ENCODE measurements at places on chromosomes 2 and 18.

DNA sequence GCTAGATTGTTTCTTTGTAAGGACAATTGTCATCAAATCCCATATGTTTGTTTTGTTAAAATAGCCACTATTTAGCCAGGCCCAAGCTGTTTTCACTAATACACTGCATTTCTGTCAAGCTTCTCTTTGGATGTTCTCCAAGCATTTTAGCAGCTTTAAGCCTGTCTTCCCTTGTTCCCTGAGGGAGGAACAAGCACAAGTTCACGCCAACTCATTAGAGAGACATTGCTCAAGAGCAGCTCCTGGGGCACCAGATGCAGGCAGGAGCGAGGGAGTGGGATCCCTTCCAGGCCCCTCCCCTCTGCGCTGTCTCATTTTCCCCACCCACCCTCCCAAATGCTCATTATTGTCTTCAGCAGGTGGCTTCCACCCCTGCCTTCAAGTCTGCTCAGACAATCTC is 32.6 kb upstream of the PPP3R1 start:
- DNase-seq, result peak; percentile 26

DNA sequence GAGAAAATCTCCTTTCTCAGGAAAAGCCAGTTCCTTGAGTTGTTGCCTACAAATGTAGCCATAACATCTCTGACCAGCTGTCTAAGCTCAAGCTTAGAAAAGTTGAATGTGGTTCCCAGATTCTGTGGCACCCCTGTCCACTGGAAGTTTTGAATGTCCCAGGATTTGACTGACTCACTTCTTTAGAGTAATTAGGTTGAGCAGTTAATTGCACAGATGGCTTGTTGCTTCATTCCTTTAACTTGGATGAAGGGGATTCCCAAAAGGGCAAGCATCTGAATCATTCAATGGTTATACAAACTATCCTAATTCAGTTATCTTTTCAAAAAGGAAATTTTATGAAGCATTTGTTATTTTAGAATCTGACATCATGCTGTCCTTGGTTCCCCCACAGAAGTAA is 374.7 kb downstream of the LNPK start:
- DNase-seq, result no peak

DNA sequence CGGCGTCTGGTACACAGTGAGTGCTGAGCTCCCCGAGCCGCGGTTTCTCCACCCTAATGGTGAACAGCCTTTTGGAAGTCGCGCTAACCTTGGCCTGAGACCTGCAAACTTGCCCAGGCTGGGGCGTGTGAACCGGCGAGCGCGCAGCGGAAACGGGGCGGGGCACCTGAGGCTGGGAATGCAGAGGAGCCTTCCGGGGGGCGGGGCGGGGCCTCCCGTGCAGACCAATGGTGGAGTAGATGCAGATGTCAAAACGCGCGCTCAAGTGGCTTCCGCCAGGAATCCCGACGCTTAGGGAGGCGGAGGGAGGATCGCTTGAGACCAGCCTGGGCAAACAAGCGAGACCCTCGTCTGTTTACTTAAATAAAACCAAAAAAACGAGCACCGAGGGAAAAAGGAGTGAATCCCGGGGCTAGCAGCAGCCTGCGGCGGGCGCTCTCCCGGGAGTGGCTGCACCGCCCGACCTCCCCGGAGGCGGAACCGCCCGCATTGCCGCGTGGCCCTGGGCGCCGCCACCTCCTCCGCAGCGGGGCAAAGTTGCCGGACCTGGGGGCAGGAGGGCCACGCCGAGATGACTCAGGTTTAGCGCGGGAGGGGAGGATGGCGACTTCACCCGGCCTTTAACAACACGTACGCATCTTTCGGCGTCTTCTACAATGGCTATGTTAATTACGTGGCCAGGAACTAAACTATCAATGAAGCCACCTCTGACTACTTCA is 2.2 kb upstream of the RRM2 start:
- peak; percentile 92 for DNase-seq

GRCh38 chr2:60312618-60313017 is 240.8 kb downstream of the BCL11A start:
- no peak for DNase-seq

- DNase-seq, result no peak
Observed at GRCh38 chr2:106296182-106296815, 102.2 kb upstream of the UXS1 start.
